ENCODE measurements at places on chromosomes 3 and 15.

- DNase-seq: no peak
Measured at GRCh38 chr15:36907295-36907694, 193.1 kb downstream of the MEIS2 start.

- peak; percentile 28 for DNase-seq
Measured at GRCh38 chr15:33735637-33736247, 232.6 kb upstream of the CHRM5 start.

DNA sequence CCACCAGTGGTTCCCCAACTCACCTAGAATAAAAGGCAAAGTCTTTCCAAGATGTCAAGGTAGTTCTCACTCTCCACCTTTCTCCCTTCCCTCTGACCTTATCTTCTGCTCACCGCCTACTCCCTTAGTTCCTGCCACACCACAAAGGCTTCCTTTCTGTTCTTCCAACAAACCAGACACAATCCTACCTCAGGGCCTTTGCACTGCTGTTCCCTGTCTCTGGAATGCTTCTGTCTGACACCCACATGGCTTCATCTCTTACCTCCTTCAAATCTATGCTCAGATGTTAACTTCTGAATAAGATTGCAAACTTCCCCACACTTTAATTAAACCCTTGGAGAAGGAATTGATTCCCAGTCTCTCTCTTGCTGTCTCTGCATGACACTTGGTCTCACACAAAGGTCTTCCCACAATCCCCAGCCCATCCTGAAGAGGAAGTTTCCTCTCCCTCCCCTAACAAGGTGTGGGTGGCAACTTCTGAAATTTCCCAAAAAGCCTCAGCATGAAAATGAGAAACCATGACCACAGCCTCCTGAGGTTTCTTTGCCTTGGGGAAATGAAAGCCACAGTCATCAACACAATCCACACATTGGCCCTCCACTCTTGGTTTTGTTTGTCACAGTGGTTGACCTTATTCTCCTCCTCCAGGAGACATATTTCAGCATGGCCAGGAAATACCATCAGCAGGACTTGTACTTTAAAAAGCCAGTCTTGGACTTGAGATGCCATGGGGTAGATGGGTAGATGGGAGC is 3.0 kb upstream of the RYK start:
- DNase-seq: no peak

- DNase-seq: no peak
Measured at GRCh38 chr15:72991026-72991425, 61.2 kb upstream of the NEO1 start.

DNA sequence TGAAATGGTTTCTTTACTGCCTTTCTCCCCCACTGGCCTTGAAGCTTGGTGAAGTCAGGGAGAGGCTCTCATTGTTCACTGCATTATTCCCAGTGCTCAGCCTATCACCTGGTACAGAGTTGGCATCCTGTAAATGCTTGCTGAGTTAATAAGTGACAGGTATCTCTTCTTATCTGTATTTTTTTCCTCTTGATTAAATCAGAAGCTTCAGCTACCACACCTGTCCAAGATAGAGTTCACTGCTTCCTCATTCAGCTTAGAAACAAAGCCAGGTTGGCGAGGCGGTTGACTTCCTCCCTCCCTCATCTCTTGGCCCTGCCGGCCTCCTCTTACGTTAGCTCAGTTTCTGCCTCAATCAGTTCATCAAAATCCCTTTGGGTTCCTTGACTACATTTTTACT is 142.8 kb downstream of the LIPC start:
- no peak for DNase-seq

- no peak for DNase-seq
Measured at GRCh38 chr3:1677576-1678156, 421.0 kb upstream of the CNTN4 start.

GRCh38 chr15:70526974-70527325 is 236.4 kb downstream of the UACA start:
- DNase-seq: peak; percentile 4

- DNase-seq: no peak
Measured at GRCh38 chr3:147356145-147356908, 50.0 kb downstream of the ZIC4 start.

- DNase-seq: no peak
Measured at GRCh38 chr3:161042023-161042501, 63.1 kb downstream of the B3GALNT1 start.

DNA sequence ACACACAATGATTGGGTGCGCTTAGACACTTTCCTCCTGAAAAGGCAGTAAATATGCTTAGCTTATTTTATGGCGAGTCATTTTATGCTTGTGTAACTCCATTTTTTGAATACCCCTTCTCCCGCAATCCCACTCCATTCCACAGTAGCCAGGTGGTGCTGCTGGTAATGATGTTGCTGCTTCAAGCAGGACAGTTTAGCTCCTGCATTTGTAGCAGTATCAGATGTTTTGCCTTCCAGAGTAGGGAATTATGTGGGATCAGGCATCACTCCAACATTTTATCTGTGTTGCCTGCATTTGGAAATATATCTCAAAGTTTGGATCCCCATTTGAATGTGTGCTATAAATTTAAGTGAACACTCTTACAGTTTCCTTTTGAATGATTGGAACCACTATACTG is 302.1 kb upstream of the SGO1 start:
- no peak for DNase-seq

GRCh38 chr15:82128401-82129148 is 82.8 kb upstream of the MEX3B start:
- no peak for DNase-seq

DNA sequence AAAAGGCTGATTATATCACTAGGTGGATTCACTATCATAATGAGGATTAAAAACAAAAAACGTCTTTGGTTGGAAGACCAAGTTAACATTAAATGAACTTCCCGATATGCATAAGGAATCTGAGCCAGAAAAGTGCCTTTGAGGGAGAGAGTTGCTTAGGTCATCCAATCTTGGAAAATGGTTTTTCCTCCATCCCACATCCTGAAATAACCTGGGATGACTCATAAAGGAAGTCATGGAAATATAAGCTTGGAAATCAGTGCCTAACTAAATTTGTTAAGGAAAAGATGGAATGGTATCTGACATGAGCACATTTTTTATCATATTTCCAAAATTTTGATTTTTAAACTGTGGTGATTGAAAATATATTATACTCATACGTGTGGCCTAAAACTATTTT is 66.0 kb downstream of the KBTBD8 start:
- no peak for DNase-seq

DNA sequence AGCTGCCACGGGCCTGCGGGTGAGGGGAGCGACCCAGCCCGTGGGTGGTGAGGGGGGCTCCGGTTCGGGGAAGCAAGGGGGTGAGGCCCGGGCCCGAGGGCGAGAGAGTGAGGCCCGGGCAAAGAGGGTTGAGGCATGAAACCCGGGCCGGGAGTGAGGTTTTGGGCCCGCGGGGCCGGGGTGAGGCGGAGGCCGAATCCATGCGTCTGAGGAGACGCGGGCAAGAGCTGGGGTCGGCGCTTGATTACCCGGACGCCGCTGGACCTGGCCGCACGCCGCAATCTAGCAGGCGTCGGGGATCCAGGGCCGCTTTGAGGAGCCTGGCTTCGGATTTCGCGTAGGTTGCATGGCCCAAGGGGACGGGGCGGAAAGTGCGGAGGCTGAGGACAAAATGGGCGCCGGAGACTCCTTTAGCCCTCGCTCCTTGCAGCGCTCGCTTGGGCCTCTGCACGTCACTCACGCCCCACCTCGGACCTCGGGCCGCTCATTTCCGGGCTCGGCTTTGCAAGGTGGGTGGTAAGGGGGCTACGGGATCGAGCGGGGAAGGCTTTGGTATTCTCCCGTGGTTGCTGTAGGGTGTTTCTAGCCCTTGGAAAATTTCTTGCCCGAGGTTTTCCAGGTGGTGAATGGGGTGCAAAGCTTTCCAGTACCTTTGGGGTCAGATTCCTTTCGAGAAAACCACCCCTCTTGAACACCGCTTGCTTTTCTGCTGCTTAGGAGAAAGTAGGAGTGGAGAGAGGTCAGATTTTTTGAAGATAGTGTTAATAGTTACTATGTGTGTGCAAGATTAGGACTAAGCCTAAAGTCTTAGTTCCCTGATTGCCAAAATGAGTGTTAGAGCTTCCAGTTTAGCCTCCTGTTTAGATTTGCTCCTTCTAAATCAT is 827 bp downstream of the SLC25A36 start:
- DNase-seq: peak; percentile 64

DNA sequence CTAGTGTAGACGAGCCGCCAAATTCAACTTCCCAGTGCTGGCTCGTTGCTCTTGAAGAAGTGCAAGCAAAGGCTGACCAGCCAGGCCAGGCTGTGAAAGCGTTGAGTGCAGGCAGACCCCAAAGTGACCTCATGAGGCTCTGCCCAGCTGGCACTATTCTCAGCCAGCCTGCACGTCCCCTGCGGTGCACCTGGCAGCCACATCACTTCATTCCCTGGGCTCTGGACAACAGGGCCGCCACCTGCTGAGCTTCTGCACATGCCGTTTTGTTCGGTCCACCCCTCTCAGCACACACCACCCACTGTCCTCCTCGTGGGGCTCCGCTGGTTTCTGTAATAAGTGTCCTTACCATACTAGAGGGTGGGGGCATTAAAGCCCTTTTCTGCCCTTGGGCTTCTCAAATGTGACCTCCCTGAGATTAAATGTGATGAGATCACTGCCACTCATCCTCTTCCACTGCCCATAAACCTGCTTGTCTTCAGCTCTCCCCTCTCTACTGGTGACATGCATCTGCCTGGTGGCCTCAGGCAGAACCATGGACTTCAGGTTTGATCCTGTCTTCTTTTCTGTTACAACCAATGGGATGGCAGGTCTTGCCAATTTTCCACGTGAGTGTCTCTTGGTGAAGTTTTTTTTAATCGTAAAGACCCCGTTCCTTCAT is 6.1 kb downstream of the RASGRF1 start:
- no peak for DNase-seq

DNA sequence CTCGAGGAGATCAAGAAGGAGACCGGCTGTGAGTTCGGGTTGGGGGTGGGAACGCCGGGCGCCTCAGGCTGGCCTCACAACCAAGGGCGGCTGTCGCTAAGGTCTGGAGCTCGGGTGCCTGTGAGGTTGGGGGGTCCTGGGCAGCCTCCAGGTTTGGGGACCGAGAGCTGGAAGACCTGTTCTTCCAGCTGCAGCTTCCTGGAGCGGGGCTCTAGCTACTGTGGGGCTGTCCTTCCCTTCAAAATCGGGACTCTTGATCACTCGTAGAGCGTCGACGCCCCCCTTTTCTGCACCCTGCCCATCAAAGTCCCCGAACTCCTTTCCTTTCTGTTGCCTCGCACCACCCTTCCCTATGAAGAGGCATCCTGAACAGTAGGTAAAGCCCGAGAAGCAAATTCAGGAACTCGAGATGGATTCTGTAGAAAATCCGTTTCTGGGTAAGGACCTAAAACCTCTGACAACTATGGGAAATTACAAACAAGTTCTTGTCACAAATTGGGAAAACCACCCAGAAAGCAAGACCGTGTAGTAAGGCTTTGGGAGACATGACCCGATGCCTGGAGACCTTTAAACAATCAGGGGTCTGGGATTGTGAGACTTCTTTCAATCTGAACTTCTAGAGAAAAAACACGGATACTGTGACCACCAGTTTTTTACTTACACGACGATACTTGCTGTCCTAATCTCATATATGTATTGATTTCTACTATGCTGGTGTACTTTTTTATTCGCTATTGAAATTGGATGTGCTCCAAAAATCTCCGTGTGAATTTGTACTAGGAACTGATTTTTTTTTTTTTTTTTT is 556 bp downstream of the CHP1 start:
- DNase-seq: no peak

- peak; percentile 65 for DNase-seq
Measured at GRCh38 chr15:29821416-29822099, 710 bp downstream of the TJP1 start.

GRCh38 chr15:43463507-43463906 is 29.4 kb downstream of the TP53BP1 start:
- DNase-seq: no peak

DNA sequence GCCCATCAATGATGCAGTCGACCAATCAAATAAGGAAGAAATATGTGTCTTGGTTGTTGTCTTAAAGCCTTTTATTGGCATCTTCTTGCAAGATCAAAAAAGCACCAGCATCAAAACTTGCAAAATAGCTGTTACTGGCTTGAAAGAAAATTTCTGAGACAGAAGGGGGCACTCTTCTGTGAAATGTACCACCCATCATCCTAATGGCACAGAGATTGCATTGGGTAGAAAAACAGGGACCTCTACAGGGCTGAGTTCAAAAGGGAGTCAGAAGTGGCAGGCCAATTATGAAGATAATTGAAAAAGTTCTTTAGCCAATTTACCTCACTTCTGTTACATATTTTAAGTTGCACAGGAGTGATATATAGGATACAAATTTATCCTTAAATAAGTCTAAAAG is 122.3 kb upstream of the GPR149 start:
- no peak for DNase-seq

GRCh38 chr15:28271697-28272260 is 50.2 kb downstream of the HERC2 start:
- DNase-seq: no peak

DNA sequence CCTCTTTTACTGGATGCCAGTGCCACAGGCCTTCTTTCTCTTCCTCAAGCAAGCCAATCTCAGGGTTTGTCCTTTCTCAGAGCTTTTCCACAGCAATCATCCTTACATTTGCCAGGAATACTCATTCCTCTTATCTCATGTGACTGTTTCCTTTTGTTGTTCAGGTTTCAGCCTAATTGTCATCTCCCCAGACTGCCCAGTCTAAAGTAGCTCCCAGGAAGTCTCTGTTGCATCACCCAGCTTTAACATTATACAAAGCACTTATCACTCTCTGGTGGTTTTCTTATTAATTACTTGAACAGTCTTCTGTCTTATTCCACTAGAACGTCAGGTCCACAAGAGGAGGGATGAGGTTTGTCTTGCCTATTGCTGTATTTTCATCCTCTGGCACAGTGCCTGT is 65.8 kb downstream of the CADPS start:
- DNase-seq: no peak

DNA sequence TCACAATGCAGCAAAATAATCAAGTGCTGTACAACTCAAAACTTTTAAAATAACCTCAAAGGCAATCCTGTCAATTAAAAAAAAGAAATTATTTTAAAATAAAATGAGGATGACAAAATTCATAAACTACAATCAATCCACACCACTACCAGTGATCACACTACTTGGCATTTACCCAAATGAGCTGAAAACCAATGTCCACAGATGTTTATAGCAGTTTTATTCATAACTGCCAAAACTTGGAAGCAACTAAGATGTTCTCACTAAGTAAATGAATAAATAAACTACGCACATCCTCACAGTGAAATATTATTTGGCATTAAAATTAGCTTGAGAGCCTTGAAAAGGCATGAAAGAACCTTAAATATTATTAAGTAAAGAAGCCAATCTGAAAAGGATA is 121.3 kb downstream of the STAG1 start:
- no peak for DNase-seq

DNA sequence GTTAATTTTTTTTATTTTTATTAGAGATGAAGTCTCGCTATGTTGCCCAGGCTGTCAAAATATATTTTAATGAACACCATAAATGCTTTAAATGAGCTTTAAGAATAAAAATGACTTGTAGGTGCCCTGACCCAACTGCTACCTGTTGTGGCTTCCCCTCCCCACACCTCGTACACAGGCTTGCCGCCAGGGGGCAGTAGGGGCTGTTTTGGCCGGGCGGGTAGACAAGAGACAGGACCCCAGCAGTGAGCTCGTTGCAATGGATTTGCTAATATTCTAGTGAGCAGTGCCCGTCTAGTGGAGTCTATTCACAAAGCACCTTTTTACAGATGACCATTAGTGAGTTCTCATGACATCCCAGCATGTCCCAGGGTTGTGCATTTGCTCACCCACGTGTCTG is 418.1 kb downstream of the OCA2 start:
- DNase-seq: peak; percentile 67

Data from stimulated activated CD8-positive, alpha-beta memory T cell treated with anti-CD3 and anti-CD28 coated beads, Interleukin-4, amount 100 ng/mL, for 48 hours (primary cell).